ENCODE measurements at places on chromosomes 12 and 14.

DNA sequence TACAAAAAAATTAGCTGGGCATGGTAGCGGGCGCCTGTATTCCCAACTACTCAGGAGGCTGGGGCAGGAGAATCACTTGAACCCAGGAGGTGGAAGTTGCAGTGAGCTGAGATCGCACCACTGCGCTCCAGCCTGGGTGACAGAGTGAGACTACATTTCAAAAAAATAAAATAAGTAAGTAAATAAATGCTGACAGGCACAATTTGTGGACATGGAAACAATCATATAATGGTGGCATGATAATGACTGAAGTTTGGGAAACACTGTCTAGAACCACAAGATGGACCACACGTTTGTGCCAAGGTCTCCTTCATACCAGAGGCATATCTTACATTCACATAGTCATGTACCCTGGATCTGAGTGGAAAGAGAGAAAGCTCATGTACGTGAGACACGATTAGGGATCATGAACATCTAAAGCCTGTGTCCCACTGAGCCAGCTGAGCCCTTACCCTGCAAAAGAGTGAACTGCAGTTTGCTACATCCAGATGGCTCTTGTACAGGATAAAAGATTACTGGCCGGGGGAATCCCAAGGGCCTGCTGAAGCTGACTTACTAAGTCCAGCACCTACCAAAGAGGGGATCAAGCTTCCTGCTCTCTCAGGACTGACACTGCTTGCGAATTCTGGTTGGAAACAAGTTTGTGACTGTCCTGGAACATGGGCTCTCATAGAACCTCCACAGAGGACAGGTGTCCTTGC lies 62.9 kb downstream of the TRAFD1 start:
- DNase-seq: no peak

GRCh38 chr14:106831322-106831720 lies 1304.9 kb downstream of the TMEM121 start:
- peak; percentile 91 for DNase-seq

DNA sequence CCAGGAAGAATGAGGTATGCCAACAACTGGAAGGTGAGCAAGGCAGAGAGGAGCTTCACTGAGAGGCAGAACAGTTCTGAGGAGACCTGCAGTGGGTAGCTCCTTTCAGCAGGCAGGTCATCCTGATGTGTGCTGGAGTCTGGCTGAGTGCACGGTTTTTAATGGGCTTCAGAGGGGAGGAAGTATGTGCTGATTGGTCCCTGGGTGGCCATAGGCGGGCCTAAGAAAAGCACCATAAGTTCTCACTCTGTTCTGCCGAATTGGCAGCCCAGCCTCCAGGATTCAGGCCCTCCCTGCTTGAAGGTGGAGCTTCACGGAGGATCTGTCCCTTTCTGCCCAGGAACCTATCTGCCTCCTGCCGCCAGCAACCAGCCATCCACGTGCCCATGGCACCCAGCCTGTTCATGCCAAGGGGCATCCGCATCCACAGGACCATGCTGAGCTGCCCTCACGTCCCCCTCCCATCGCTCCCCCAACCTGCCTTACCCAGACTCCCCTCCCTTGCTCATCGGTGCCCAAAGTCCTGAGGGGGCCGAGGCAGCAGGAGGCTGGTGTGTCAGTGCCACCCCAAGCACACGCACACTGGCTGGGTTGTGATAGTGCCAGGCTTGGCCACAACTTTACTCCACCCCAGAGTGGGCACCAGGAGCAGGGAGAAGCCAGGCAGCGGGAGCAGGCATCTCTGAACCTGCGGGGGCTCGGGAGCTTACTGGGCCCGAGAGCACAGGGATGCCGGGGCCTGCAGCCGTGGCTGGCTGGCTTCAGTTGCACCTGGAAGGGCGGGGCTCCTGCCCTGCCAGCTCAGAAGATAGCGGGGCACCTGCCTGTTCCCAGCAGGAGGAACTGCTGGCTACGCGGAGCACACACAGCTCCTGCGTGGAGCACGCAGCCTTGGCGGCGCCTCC lies 608.4 kb upstream of the FOXG1 start:
- no peak for DNase-seq

- peak; percentile 89 for DNase-seq
Observed at GRCh38 chr12:32302218-32303173, 96.9 kb upstream of the FGD4 start.

- peak; percentile 67 for DNase-seq
Observed at GRCh38 chr12:68871921-68872320, 61.0 kb downstream of the CPM start.

GRCh38 chr12:26195250-26195640 lies at the start of gene SSPN:
Gene SSPN (plus strand): TSS chr12:26195573. CDS start chr12:26195673, 100 bp downstream.
- no peak for DNase-seq

DNA sequence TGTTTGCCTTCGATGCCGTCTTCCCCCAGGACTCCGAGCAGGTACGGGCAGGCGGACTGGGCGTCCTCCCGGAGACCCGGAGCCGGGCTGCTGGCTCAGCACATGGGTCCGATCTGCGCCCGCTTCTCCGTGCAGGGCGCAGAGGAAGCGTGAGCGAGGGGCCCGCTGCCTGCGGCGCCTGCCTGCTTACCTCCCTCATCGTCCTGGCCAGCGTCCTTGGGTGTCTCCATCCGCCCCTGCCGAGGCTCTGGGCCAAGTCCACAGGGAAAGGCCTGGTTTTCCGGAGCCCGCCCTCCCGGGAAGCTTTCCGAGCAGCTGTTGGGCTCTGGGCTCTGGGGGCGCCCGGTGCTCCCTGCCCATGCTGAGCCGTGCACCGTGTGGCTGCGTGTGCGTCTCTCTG lies 33.5 kb downstream of the KIF26A start:
- no peak for DNase-seq

DNA sequence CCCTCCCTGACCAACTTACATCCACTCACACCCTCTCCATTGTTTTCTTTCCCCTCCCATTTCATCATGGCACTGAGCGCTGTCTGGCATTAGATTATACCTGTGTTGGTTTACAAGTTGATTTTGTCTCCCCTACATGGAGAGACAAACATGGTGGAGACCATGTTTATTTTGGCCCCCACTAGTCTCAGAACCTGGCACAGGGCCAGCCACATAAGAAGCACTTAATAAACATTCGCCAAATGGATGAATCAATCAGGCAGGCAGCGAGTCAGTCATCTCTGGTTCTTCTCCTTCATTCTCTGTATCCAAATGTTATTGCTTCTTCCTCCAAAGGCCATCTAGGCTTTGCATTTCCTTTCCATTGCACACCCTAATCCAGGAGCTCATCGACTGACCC lies 177.4 kb downstream of the DPF3 start:
- no peak for DNase-seq

DNA sequence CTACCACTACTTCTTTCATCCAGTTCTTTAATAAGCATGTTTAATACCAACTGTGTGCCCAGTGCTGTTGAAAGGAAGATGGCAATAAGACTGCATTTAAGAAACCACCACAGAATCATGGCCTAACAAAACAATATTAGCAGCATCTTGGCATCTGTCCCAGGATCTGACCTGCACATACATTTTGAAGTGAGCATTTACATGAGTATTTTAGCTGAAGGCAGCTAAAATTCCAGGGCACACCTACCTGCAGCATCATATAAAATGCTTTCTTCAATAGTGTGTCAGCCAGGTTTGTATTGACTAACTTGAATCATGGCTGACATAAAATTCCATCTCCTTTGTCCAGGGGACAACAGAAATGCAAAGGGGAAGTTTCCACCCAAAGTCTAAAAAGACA lies 65.0 kb upstream of the ARHGAP5 start:
- no peak for DNase-seq

GRCh38 chr12:3775385-3776035 lies 22.6 kb upstream of the CRACR2A start:
- no peak for DNase-seq

DNA sequence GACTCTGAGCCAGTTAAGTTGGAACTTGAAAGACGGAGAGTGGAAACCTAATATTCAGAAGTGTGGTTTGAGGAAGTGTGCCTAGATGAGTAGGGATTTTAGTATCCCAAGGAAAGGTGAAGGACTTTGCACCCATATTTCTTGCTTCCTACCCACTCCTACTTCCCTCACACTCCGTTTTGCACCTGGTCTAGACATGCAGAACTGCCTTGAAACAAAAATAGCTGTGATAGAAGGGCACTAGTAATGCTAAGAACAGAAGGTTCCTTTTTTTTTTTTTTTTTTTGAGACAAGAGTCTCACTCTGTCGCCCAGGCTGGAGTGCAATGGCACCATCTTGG lies 732 bp upstream of the ARF3 start:
- peak; percentile 51 for DNase-seq

DNA sequence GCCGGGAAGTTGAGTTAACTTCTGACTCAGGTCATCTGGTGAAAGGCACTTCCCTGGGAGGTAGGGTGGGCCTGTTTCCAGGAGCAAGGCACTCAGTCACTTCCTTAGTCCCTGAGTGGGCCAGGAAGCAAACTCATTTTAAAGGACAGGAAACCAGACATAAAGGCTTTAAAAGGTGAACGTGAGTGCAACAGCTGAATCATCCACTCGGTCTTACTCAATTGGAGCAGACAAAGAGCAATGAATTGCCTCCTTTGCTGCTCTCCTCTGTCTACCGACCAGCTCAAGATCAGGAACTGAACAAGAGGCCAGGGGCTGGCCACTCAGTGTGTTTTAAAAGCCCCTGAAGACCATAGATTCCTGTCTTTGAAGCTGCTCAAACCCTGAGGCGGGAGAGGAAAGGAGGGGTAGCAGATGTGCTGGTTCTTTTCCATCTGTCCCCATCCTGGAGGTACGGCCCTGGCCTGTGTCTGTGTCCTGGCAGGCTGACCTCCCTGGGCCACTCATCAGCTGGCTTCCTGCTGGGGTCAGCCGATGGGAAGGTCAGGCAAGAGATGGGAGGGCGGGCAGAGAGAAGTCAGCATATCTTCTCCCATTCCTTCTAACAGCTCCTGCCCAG lies 148.9 kb downstream of the PPM1H start:
- DNase-seq: no peak

GRCh38 chr12:131347345-131347714 lies 363.6 kb upstream of the SFSWAP start:
- no peak for DNase-seq

- DNase-seq: peak; percentile 18
Observed at GRCh38 chr14:31543969-31544799, 17.0 kb upstream of the NUBPL start.

DNA sequence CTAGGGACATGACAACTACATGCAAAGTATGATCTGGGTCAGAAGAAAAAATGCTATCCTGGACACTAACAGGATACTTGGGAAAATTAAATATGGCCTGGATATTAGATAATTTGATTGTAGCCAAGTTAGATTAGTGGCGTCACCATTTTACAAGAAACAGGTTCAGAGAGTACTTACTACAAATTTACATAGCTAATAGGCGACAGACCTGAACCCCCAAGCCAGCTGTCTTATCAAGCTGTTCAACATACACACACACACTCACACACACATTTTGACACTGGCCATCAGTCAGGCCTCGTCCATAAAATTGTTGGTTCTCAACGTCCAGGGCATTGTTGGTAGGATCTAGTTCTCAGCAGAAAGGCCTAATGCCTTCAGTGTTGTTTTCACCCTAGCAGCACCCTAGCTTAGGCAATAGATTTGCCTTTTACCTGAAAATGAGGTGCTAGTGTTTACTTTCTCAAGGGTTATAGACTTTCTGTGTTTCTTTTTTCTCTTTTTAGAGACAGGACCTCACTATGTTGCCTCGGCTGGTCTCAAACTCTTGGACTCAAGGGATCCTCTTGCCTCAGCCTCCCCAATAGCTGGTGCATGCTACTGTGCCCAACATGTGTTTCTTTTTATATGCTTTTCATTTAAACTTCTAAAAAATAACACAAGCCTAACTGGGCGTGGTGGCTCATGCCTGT lies 3.3 kb upstream of the C14orf93 start:
- DNase-seq: no peak

DNA sequence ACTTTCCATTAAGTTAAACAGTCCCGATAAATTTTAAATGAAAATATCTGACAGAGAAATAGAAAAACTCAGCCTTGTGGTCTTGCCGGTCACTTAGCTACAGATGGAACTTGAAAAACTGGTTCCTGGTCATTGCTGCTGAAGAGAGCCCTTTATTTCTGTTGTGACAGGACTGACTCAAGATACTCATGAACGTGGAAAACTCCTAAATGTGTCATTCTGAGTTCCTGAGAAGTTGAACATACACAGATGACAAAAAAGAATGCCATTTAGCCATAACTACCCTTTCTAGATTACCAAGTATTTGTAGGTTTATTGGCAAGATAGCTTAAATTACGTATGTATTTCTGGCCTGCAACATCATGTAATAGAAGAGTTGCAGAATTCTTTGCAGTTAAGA lies 134.2 kb downstream of the HMGA2 start:
- no peak for DNase-seq

- DNase-seq: no peak
Observed at GRCh38 chr14:69363055-69363454, 35.0 kb downstream of the ERH start.

DNA sequence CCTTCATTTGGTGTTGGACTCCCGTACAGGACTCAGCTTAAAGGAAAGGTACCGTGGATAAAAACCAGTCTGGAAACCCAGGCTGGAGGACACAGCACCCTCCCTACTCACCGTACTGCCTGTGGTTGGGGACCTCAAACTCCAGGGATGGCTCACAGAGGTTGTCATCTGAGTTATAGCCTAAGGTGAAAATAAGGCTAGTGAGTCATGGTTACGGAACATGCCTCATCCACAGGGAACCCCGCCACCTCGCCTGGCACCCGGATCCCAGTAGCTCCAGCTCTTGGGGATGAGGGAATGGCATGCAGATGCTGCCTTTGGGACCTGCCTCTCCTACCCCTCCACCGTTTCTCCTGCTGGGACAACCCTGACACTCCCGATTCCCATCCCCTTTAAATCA lies 36.8 kb upstream of the GPR68 start:
- no peak for DNase-seq

- no peak for DNase-seq
Observed at GRCh38 chr12:32205731-32206130, 99.1 kb downstream of the BICD1 start.

- no peak for DNase-seq
Observed at GRCh38 chr14:99792210-99792535, 1.0 kb upstream of the EML1 start.

GRCh38 chr12:18430425-18431048 lies 169.2 kb downstream of the PIK3C2G start:
- DNase-seq: peak; percentile 29

- DNase-seq: no peak
Observed at GRCh38 chr14:91555531-91555930, 45.4 kb upstream of the PPP4R3A start.

DNA sequence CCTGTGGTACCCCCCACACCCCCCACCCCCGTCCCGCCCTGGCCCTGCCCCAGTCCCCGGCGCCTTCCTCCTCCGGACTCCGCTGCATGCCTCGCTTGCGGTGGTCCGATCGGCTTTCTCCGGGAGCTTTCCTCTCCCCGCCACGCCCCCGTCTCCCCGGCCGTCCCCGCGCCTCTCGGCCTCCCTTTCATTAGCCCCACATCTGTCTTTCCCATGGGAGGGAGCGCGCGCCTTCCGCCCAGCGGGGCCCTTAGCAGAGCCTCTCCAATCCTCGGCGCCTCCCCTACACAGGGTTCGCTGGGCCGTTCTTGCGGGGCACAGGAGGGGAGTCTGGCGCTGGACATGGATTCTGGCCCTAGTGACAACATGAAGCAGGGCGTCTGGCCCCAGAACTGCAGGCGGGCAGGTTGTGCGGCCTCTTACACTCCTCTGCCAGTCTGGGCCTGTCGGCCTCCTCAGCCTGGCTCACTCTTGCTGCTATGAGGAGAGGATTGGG lies 1.5 kb upstream of the EFS start:
- no peak for DNase-seq

- DNase-seq: peak; percentile 36
Observed at GRCh38 chr12:63826006-63826585, 18.4 kb upstream of the SRGAP1 start.
